ENCODE measurements at places on chromosomes 2 and 18. TPM values are rescaled to one million over a fixed set of nuclear protein-coding genes. Genes with fewer than 3 reads are reported as not detected.

The ANKRD62 gene
- not detected for polyA plus RNA-seq

The CLEC4F gene
- not detected for polyA plus RNA-seq

The PGAP1 gene
- polyA plus RNA-seq: 0.76 TPM

The VWC2L gene
- polyA plus RNA-seq: not detected

The OTOS gene
- not detected for polyA plus RNA-seq
